ENCODE measurements at places on chromosomes 7 and 10.

DNA sequence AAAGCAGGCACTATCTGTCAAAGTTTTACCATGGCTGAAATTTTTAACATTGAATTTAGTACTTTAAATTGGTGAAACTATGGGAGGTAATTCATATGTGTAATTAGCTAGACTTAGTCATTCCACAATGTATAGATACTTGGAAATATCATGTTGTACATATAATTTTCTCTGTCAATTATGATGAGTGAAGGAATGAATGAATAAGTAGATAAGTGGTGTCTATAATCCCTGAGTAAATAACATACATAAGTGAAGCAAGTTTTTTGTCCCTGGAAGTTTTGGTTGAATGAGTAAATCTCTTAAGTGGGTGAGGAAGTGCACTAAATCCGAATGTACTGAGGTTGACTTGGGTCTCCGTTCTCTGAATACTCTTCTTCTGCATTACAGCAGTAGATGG lies 201.0 kb downstream of the CSTF2T start:
- DNase-seq: no peak

DNA sequence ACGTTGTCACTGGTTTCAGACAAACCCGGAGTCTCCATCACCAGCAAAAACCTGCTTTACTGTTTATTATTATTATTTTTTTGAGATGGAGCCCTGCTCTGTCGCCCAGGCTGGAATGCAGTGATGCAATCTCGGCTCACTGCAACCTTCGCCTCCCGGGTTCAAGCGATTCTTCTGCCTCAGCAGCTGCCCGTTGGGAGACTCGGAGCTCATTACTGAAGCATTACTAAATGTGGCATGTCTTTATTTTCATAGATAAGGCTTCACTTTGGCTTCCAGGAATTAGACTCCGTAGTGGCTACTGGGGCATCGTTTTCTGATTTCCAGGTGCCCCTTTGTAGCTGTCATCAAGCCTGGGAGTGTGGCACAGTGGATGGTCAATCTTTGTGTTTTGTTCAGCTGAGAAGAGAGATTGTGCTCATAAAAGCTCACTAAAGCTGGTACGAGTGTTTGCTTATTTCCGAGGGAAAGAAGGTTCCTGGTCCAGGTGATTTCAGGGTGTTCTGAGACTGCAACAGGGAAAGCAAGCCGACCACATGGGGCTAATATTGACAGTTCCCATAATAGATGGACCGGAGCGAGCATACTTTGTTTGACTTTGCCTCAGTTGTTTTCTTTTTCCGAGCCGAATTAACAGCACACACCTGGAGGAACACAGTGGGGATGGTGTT lies 163.1 kb downstream of the CAMK1D start:
- DNase-seq: no peak

- DNase-seq: peak; percentile 56
These were observed 82.7 kb downstream of the PAX2 start for GRCh38 chr10:100827819-100828737.

- DNase-seq: no peak
These were observed 106.7 kb downstream of the NRG3 start for GRCh38 chr10:81981724-81982123.

- DNase-seq: no peak
These were observed 225.1 kb downstream of the GATA3 start for GRCh38 chr10:8279598-8279997.

- peak; percentile 72 for DNase-seq
These were observed 121.0 kb downstream of the HIP1 start for GRCh38 chr7:75617634-75618234.

- no peak for DNase-seq
These were observed 780.6 kb downstream of the INHBA start for GRCh38 chr7:40922316-40922670.

DNA sequence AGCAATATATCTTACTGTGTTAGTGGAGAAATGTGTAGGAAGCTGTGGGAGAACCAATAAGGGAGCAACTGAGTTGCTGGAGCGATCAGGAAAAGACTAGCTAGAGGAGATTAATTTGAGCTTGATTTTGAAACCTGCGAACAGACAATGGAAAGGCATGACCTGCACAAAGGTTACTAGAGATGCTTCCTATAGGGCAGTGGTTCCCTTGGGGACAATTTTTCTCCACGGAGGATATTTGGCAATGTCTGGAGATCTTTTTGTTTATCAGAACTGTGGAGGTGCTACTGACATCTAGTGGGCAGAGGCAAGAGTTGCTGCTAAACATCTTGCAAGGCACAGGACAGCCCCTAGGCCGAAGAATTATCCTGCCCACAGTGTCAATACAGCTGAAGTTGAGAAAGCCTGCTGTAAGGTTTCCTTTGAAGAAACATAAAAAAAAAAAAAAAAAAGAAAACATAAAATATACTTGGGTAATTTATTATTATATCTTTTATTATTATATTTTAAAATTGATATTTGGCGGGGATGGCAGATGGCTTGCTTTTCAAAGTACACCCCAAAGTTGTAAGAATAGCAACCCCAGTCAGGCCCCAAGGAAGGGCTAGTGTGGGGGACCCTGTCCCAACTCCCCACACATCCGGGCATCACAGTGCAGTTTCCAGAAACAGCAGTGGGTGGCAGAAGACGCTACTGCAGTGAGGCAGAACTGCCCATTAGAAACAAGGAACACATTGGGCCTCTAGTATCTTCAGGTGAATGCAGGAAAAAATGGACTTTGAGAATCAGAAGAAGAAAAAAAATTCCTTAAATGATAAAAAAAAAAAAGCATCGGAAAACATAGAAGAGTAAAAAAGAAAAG lies 481.6 kb downstream of the SH2D4B start:
- peak; percentile 19 for DNase-seq

DNA sequence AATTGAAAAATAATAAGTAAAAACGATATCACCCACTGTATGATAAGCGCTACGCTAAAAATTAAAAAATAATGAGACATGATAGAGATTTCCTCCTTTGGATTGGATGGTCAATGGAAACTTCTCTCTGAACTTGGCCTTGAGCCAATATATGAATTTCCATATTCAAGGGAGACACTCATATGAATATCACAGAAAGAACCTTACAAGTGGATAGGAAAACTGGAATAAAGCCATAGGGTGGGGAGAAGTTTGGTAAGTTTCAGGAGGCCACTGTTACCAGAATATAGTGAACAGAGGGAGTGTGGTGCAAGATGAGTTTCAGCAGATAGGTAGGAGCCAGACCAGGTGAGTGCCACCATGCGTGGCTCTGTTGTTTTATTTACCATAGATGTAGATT lies 147.2 kb downstream of the SEM1 start:
- no peak for DNase-seq

DNA sequence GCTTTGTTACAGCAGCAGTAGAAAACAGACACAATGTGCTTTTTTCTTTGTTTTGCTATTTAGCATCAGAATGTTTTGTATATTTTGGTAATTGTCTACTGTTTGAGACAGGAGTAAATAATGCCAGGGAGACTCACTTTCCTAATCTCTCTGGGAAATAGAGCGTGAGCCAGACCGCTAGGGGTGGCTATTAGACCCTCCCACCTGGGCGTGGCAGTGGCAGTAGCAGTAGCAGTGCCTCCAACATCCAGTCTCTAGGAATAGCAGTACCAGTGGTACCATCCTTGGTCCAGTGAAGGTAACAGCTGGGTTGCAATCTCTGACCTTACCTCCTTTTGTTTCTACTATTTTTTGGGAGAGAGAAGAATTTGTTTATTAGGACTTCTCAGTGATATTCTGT lies 165.7 kb upstream of the MAGI2 start:
- DNase-seq: no peak

- no peak for DNase-seq
These were observed 153.6 kb downstream of the PFKFB3 start for GRCh38 chr10:6356280-6356793.

DNA sequence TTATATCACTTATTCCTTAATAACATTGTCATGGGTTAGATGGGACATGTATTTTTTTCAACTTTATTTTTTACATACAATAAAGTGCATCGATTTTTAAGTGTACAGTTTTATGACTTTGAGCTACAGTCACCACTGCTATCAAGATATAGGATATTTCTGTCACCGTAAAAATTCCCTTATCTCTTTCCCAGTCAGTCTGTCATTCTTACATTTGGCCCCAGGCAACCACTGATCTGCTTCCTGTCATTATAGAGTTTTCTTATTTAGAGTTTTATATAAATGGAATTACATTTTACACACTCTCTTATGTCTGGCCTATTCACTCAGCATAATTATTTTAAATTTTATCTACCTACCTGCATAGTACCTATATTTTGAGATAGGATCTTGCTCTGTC lies 145.2 kb downstream of the AUTS2 start:
- no peak for DNase-seq

DNA sequence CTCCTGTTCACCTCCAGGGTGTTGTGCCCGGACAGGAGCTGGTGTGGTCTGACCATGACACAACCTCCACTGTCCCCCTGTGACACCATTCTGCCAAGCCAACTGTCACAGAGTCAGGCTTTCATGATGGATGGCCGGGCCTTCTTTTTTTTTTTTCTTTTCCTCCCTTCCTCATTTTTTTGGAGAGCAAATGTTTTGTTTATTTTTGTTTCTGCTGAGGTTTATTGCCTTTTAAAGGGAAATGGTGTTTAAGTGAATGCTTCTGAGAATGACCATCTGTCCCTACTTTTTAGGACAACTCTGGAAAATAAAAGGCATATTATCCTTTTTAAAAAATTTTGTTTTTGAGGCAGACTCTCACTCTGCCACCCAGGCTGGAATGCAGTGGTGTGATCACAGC lies 115.1 kb upstream of the NPS start:
- no peak for DNase-seq

DNA sequence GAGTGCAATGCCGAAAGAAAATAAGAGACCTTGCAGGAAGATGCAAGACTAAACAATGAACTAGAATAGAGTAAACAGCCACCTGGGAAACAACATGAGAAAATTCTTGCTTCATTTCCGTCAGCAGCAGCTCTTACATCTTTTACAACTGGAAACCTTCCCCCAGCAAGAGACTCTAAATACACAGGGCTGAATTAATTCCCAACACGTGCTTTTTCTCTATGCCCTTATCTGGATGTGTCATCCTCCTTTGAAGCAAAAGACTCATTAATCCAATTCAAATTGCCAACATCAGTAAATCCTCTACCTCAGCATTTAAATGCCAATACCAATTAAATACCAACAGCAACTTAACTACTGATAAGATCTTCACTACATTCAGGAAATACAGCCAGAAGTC lies 99.0 kb upstream of the PDE1C start:
- no peak for DNase-seq

DNA sequence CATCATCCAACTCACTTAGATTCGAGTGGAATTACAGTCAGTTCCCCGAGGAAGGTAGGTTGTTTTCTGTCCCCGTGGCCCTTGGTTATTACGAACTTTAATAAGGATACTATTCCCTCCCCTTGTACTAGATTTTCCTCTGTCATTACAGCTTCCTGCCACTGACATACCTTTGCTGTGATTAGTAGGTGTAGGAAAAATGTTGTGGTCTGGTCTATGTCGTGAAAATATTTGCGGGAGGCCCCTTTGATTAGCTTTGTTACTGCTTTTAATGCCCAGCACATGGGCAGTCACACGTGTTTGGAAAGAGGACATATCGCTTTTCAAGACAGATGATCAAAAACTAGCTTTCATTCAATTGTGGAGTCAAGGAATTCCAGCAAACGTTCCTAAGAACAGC lies 92.2 kb downstream of the GATA3 start:
- no peak for DNase-seq

- DNase-seq: no peak
These were observed 135.7 kb upstream of the MGMT start for GRCh38 chr10:129331207-129331838.

GRCh38 chr7:123538897-123539296 lies 4.5 kb upstream of the IQUB start:
- DNase-seq: no peak

DNA sequence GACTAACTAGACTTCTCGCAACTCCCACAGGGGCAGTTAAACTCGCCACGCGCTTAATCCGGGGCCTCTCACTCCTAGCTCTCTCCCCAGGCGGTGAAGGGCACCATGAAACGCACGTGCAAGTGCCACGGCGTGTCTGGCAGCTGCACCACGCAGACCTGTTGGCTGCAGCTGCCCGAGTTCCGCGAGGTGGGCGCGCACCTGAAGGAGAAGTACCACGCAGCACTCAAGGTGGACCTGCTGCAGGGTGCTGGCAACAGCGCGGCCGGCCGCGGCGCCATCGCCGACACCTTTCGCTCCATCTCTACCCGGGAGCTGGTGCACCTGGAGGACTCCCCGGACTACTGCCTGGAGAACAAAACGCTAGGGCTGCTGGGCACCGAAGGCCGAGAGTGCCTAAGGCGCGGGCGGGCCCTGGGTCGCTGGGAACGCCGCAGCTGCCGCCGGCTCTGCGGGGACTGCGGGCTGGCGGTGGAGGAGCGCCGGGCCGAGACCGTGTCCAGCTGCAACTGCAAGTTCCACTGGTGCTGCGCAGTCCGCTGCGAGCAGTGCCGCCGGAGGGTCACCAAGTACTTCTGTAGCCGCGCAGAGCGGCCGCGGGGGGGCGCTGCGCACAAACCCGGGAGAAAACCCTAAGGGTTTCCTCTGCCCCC lies 19.5 kb downstream of the WNT8B start:
- peak; percentile 76 for DNase-seq

- DNase-seq: no peak
These were observed 36.7 kb downstream of the LSM5 start for GRCh38 chr7:32453341-32454011.

- DNase-seq: no peak
These were observed 232.0 kb upstream of the NRP1 start for GRCh38 chr10:33566426-33566825.

- DNase-seq: no peak
These were observed 93.6 kb downstream of the CTNNA3 start for GRCh38 chr10:67602268-67602950.

- no peak for DNase-seq
These were observed 13.8 kb upstream of the STOX1 start for GRCh38 chr10:68813559-68813958.

DNA sequence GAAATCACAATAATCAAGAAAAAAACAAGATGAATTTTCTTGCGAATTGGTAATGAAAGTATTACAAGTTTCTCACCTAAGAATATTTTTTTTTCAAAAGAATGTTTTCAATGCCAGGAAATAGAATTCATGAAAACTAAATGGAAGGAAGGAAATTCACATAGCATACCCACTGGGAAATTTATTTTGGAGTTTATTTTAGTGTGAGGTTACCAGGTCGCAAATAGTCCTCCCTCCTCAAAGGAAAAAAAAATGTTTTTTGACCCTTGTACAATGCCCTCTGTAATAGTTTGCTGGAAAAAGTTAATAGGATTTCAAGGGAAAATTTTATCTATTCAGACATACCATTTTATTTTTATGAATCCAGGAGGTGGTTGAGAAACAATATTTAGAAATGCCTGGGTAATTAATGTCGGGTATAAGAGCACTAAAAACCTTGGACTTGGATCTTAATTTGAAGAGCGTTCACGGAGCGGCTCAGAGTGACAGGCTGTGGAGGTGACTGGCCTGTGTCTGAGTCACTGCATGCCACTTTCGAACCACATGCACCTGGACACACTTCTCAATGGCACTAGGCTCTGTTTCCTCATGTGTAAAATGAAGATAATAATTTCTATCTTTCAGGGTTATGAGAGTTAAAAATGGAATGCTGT lies 28.2 kb downstream of the CUBN start:
- DNase-seq: no peak
